ENCODE measurements at places on chromosomes 3 and 15.

DNA sequence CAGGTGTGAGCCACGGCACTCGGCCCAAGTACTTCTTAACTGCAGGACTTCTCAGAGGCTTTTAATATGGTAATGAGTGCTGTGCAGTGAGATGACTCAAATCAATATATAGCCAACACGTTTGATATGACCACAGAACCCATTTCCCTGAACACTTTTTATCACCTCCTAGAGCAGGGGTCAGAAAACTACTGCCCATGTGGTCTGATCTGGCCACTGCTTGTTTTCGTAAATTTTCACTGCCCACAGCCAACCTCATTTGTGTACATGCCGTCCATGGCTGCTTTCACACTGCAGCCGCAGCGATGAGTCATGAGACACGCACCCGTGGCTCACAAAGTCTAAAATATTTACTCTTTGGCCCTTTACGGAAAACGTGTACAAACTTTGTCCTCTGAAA lies 179.2 kb downstream of the RORA start:
- DNase-seq = no peak

GRCh38 chr3:186901135-186901734 lies 29.1 kb upstream of the ST6GAL1 start:
- no peak for DNase-seq

DNA sequence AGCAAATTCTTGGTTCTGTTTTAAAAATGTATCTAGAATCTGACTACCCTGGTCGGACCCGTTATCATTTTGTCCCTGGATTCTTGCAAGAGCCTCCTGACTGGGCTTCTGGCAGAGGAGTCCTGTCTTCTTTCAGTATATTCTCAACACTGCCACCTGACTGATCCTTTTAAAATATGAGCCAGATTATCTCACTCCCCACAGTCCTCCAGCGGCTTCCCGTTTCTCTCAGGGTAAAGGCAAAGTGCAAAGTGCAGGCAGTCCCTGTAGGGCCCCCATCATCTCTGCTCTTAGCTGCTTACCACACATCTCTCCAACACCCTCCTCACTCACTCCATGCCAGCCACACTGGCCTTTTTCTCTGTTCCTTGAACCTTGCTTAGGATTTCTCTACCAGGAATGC lies 28.4 kb downstream of the CRTC3 start:
- DNase-seq = no peak

- no peak for DNase-seq
Observed at GRCh38 chr15:48469271-48469670, 138.0 kb downstream of the DUT start.

- no peak for DNase-seq
Observed at GRCh38 chr3:74173090-74173489, 441.4 kb downstream of the CNTN3 start.
